ENCODE measurements at places on chromosomes 16 and 17. TPM values are rescaled to one million over a fixed set of nuclear protein-coding genes. Genes with fewer than 3 reads are reported as not detected.

Gene PPY
- total RNA-seq, result not detected

Gene KLHL10
- total RNA-seq, result 0.79 TPM

Gene TEX19
- under 0.01 TPM for total RNA-seq

Gene TTLL6
- not detected for total RNA-seq

Gene TAOK1
- total RNA-seq, result 44.5 TPM

Gene NSF
- 23.2 TPM for total RNA-seq

Gene NPIPA2
- total RNA-seq, result not detected

Gene PLD6
- 1.6 TPM for total RNA-seq

Gene CRLF3
- total RNA-seq, result 8.0 TPM

Gene CPHXL2
- total RNA-seq, result not detected

Gene TBC1D3L
- total RNA-seq, result 21.6 TPM

Gene ADAMTS18
- total RNA-seq, result not detected

Gene MRPS34
- 47.1 TPM for total RNA-seq

Gene TERB1
- total RNA-seq, result 0.79 TPM

Gene CPD
- total RNA-seq, result 61.2 TPM

Gene BAIAP3
- total RNA-seq, result not detected

Gene NPIPA8
- 0.79 TPM for total RNA-seq

Gene RPUSD1
- total RNA-seq, result 29.4 TPM

Gene ZG16
- 1.2 TPM for total RNA-seq

Gene KRT23
- 1.4 TPM for total RNA-seq

Gene FZD2
- total RNA-seq, result 13.7 TPM

Gene SCGB1C2
- total RNA-seq, result not detected

Gene GRIN2C
- under 0.01 TPM for total RNA-seq

Gene HSPB9
- not detected for total RNA-seq

Gene CCL7
- not detected for total RNA-seq

Gene ARL5C
- total RNA-seq, result not detected

Gene NPIPA3
- total RNA-seq, result 0.79 TPM

Gene SLC5A10
- not detected for total RNA-seq

Gene KRT39
- total RNA-seq, result not detected

Gene MAPT
- total RNA-seq, result not detected

Gene TMC5
- total RNA-seq, result not detected

Gene PSMD11
- 92.3 TPM for total RNA-seq

Gene KRTAP4-5
- not detected for total RNA-seq

Gene TP53TG3B
- not detected for total RNA-seq

Gene ABCA5
- 15.7 TPM for total RNA-seq

Gene SLC13A2
- total RNA-seq, result not detected

Gene CORO6
- total RNA-seq, result 41.1 TPM

Gene CCDC154
- total RNA-seq, result 0.33 TPM

Gene SCARF1
- 0.79 TPM for total RNA-seq

Gene DHRS7C
- not detected for total RNA-seq

Gene LRRC37A
- total RNA-seq, result 3.7 TPM

Gene NAGS
- total RNA-seq, result 2.4 TPM

Gene FAM171A2
- total RNA-seq, result 4.3 TPM

Gene HES7
- not detected for total RNA-seq

Gene CUEDC1
- total RNA-seq, result 28.7 TPM

Gene ACBD4
- total RNA-seq, result 2.5 TPM

Gene TEDC2
- 8.7 TPM for total RNA-seq

Gene GNG13
- total RNA-seq, result 0.39 TPM

Gene ABCA10
- 0.87 TPM for total RNA-seq

Gene FAM20A
- total RNA-seq, result not detected

Gene SPSB3
- total RNA-seq, result 61.6 TPM

Gene CBLN1
- not detected for total RNA-seq

Gene HOXB1
- total RNA-seq, result not detected

Gene TEKT1
- total RNA-seq, result not detected

Gene UBALD2
- total RNA-seq, result 4.9 TPM

Gene C1QTNF8
- total RNA-seq, result not detected

Gene SECTM1
- 11.0 TPM for total RNA-seq

Gene KRTAP2-2
- not detected for total RNA-seq

Gene C17orf78
- total RNA-seq, result not detected
